ENCODE measurements at places on chromosomes 2 and 18. TPM values are rescaled to one million over a fixed set of nuclear protein-coding genes. Genes with fewer than 3 reads are reported as not detected.

GRCh38 chr2:149002891-149003740, 35.4 kb upstream of the LYPD6B start:
- no peak for DNase-seq

- no peak for DNase-seq
Observed at GRCh38 chr2:204583773-204584172, 38.5 kb downstream of the PARD3B start.

GRCh38 chr2:182740701-182741100, 24.6 kb downstream of the DNAJC10 start:
- no peak for DNase-seq

DNA sequence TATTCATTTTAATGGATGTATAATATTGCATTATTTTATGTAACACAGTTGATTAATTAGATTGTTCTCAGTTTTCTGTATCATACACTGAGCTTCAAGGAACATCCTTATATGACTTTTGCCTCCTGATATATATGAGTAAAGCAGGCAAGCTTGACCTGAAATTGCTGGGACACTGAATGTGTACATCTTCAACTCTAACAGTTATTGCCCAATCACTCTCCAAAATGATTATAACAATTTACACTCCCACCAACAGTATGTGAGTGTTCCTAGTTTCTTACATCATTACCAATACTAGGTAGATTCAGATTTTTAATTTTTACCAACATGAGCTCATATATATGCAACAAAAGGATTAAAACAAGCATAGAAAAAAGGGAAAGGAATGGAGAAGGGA, 379.4 kb downstream of the SETBP1 start:
- DNase-seq: no peak

GRCh38 chr18:28365411-28365831, 188.5 kb upstream of the CDH2 start:
- DNase-seq: no peak

GRCh38 chr2:69518841-69519240, 81.6 kb upstream of the NFU1 start:
- no peak for DNase-seq

DNA sequence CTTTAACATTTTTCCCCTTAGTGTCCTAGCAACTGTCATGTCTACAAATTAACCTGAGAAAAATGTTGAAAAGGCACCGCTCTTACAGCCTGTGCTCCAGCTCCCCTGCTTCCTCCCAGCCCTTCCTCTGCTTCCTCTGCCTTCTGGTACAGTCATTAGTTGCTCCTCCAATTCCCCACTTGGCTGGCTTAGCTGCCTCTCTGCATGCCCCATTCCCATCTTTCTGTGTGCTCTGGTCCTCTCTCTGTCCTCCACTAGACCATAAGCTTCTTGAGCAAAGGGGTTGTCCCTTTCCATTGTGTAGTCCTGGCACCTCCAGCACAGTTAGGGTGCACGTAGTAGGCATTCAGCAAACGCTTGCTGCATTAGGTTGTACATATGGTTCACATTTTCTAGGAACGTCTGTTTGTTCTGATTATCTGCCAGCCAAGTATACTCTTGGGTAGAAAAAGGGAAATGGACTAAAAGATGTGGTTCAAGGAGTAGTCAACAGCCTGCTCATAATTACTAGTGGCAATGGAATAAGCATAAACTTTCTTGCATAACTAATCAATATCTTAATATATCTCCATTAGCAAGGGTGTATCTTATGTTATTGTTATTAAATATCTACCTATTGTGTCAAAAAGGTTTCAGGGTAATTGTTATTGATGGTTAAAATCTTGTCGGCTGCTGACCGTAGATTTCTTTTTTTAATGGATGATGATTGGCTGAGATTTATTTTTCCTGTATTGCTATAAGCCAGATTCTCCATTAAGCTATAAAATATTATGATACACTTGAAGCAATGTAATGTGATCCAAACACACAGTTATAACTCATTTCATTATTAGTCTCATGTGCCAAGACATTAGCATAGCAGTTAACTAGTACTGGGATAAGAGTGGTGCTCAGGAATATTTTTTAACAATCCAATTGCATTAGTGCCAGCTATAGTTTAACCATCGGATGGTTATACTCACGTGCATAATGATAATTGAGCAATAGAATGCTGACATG, 340.1 kb downstream of the SLC4A3 start:
- no peak for DNase-seq

GRCh38 chr2:169029341-169029740, 1.8 kb downstream of the ABCB11 start:
- DNase-seq: no peak

DNA sequence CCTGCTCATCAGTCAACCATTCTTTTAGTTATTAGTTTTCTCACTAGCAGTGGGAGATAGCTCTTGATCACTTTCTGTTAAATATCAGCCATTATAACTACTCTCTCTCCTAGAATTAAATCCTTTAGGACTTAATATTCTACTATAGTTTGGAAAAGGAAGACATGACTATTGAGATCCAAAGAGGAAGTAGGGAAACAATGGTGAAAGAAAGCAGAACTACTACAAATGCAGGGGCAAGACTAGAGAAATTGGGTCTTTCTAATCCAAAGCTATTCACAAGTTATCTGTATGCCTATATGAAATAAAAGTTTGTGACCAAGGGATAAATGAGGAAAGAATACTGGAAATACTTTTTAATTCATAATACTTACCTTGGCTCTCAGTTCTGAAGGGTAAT, 65.1 kb downstream of the SRBD1 start:
- DNase-seq: no peak

DNA sequence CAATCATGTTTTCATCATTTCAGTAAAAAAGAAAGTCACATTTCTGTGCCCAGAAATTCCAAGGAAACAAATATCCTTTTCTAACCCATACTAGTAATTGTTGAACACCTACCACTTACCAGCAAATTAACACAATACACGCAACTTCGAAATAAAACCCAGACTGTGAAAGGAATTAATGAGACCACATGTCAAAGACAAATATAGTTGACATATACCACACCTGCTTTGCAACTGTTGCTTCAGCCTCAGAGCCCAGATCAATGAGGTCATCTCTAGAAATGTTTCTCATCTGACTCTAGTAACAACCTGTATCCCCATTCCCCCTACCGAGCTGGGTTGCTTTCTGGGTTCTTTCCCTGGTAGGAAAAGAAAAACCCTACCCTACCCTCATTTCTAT, 52.6 kb downstream of the TRIP12 start:
- no peak for DNase-seq

DNA sequence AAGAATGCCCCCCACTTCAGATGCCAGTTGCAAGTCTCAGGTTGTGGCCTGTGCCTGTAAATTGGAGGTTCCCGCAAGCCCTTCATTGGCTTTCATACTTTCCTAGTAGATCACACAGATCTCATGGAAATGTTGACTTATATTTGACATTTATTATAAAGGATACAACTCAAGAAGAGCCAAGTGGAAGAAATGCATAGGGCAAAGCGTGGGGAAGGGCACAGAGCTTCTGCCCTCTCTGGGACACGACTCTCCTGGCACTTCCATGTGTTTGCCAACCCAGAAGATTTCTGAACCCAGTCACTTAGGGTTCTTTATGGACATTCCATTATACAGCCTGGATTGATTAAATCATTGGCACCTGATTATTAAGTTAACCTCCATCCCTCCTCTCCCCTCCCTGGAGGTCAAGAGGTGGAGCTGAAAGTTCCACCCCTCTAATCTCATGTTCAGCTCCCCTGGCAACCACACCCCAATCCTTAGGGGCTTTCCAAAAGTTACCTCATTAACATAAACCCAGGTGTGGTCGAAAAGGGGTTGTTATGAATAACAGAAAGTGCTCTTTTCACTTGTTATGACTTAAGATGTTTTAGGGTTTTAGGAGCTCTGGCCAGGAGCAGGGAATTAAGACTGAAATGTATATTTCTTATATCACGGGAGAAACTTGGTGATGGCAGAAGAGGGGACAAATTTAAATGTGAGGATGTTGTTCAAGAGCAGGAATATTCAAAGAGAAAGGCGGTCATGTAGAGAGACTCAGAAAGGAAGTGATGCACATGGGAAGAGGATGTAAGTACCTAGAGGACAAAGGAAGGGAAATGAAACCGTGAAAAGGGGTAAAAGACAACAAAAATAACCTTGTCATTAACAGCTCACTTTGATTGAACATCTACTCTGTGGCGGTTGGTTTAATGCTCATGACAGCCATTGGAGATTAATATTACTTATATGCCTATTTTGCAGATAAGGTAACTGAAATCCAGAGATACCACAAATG, 31.8 kb downstream of the SP100 start:
- DNase-seq: no peak

Gene RPRM
- total RNA-seq: not detected
